GF-D8 (cell line): ENCODE measurements at places on chromosomes 11 and 22.

- no peak for DNase-seq
Measured at GRCh38 chr11:102802341-102802740, 4.4 kb upstream of the MMP1 start.

GRCh38 chr11:120271672-120272071 lies 31.7 kb downstream of the POU2F3 start:
- DNase-seq: no peak

DNA sequence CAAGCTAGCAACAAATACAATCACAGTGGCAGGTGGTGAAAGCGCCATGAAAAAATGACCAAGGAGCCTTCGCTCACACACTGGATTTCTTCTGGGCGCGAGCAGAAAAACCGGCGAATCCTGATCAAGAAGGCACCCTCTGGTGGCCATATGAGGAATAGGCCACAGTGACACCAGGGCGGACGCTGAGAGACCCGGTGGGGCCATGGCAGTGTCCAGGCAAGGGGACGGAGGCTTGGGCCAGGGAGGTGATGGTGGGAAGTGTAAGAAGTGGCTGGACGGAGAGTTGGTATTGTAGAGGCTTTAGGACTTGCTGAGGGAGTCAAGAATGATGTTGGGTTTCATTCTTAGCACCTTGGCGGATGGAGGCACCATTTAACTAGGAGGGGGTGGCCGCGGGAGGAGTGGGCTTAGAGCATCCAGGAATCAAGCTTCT lies 16.9 kb upstream of the RAC2 start:
- DNase-seq: no peak

- DNase-seq: no peak
Measured at GRCh38 chr22:32809786-32810554, 8.5 kb downstream of the TIMP3 start.

DNA sequence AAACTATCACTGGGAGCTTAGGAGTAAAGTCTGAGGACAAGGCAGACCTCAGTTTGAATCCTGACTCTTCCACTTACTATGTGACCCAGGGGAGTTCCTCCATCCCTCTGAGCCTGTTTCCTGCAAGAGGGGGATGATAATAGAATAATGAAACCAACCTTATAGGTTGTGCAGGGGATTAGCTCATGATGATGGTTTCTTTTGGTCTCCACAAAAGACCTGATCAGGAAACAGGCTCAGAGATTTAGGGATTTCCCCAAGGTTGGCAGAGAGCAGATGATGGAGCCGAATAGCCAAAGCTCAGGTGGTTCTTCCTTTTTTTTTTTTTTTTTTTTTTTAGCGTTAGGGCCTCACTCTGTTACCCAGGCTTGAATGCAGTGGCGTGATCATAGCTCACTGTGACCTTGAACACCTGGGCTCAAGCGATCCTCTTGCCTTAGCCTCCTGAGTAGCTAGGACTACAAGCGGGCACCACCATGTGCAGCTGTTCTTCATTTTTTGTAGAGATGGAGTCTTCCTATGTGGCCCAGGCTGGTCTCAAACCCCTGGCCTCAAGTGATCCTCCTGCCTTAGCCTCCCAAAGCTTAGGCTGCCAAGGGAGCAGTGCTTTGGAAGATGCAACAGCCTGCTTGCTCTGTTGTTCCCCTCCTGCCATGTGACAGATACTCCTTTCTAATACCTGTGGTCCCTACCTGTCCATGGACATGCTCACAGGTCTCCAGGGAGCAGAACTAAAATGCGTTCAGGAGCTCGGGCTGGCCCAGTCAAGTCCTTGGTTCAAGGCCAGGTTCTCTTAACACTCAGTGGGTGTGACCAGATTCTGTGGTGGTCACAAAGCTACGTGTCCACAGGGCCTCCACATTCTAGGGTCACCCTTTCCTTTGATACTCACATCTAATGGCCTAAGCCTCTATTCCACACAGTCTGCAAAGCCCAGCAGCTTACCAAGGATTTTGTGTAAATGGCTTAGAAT lies 22.3 kb downstream of the PATZ1 start:
- no peak for DNase-seq

DNA sequence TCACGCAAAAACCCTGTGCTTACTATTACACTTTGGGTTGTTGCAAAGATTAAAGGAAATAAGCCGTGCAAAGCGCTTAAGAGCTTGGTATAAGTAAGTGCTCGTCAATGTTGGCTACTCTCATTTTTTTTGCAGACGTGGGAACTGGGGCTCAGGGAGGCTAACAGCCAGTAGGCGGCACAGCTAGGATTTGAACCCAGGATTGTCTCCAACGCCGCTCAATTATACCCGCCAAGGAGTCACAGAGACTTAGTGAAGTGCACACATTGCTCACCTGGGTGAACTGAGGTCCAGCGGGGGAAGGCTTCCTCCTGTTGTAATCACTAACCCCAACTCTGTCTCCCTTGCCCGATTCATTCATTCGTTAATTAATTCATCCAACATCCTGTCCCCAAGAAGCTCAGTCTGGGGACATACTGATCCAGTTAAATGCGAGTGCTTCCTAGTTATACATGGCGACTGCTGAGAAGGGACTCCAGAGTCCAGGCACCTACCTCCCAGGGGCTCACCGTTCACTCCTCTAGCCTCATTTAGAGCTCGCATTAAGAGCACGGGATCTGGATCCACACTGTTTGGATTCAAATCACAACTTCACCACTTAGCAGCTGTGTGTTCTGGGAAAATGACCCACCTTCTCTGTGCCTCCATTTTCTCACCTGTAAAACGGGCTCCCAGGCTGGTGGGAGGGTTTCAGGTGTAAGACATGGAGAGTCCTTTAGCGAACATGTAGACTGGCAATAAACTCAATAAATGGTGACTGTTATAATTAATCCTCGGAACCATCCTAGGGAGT lies 838 bp upstream of the MTFP1 start:
- DNase-seq: peak; percentile 36

- no peak for DNase-seq
Measured at GRCh38 chr11:63762654-63763495, 5.7 kb downstream of the ZFTA start.

DNA sequence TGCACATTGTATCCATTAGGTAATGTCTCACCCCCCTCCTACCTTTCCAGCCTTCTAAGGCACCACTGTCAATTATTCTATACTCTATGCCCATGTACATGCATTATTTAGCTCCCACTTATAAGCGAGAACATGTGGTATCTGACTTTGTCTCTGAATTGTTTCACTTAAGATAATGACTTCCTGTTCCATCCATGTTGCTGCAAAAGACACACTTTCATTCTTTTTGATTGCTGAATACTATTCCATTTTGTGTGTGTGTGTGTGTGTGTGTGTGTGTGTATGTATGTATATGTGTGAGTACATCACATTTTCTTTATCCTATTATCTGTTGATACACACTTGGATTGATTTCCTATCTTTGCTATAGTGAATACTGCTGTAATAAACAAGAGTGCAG lies 84.2 kb downstream of the PGR start:
- no peak for DNase-seq

DNA sequence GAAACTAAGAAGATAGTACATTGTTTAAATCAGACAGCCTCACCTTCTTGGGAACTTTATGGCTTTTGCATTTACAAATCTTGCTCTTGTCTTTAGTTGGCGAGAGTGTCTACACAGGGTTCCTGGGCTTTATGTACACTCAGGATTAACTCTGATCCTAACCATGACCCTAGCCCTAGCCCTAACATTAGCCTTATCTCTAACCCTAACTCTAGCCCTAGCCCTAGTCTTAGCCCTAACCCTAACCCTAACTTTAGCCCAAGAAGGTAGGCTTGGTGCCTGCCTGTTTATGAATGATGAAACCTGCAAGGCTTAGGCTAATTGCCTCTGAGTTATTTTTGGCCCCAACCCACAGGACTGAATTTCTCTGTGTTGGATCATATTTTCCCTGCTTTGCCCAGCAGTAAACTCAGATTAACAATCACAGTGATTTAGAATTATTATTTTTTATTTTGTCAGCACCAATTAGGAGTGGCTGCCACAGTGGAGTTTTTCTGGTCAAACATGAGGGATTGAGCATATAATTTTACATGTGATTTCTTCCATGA lies 44.1 kb upstream of the OR9Q1 start:
- no peak for DNase-seq

DNA sequence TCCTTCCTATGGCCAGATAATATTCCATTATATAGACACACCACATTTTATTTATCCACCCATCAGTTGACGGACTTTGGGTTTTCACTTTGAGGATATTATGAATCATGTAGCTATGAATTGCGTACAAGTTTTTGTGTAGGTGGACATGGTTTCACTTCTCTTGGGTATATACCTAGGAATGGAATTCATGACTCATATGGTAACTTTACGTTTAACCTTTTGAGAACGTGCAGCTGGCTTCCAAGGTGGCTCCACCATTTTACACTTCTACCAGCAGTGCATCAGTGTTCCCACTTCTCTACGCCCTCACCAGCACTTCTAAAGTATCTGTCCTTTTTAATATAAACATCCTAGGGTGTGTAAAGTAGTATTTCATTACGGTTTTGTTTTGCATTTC lies 112.0 kb downstream of the PLEKHA7 start:
- DNase-seq: no peak

DNA sequence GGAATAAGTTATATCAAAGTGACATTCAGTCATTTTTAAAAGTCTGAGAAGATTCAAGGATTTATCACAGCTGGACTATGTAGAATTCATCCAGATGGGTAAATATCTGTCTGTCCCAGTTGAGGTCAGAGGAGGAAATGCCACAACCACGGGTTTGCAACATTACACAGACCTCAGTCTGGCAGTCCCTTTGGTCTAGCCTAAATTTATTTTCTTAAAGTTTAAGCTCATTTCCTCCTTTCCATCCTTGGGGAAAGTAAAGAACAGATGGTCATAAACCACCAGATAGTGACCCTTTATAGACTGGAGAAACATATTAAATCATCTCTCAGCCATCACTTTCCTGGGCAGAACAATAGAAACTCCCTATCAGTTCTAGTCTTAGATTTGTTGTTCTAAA lies 238.4 kb upstream of the DDI1 start:
- peak; percentile 60 for DNase-seq

GRCh38 chr22:44895296-44896055 lies 114.3 kb downstream of the PHF21B start:
- no peak for DNase-seq

GRCh38 chr11:111736181-111736590 lies 30.0 kb downstream of the PPP2R1B start:
- no peak for DNase-seq

DNA sequence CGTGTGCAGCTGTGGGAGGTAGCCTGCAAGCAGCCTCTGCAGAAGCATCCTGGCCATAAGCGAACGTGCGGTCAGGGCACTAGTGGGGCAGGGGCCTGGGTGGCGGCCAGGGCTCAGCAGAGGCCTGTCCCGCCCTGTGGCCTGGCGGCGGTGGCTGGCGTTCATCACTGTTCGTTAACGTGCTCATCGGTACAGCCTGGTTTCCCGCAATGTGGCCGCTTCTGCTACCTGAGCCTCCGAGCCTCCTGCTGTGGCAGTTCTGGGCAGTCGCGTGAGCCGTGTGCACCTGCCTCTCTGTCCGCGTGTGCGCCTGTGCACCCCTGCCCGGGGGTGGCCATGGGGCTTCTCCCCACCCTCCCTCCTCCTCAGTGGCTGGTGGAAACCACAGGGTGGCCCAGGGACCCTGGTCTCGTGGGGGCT lies 117.9 kb downstream of the KCNQ1OT1 start:
- no peak for DNase-seq

DNA sequence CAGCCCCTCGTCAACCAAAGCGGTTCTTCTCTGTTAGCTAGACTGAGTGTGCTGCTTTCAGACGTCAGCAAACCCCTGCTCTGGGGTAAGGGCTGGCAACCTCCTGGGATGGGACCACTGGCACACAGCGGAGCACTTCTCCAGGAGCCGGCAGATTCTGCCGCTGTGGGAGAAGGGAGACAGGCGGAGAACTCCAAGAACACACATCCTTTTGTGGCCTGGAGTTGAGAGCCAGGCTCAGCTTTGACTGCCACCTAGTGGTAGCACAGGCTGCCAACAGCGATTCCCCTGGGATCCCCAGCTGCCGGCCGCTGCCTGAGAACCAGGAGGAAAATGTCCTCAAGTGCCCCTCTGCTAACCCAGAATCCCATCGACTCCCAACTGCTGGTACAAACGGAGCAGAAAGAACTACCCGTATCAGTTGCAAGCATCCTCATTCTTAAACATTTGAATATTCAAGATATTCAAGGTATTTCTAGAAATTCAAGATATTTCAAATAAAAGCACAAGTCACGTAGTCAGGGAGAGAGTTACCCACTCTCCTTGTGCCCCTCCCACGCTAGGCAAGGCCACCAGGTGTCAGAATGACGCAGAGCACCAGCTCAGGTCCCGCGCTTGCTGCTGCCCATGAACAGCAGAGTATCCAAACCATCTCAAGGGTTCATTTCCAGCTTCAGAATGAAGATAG lies 4.9 kb downstream of the LTO1 start:
- DNase-seq: peak; percentile 5

DNA sequence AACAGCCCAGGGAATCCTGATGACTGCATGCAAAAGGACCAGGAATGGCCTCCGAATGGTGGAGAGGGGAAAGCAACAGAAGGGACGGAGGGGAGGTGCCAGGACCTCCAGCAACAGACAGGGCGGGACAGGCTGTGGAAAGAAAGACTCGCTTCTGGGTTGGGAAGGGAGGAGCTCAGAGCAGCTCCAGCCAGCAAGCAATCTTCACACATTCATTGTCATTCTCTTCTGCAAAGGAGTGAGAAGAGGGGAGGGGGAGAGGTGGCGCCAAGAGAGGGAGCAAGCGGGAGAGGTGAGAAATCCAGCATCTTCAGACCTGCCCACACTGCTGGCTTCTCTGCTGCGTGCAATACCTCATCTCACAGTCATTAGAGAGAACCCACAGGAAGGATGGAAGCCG lies 509.0 kb downstream of the BUD13 start:
- DNase-seq: no peak

DNA sequence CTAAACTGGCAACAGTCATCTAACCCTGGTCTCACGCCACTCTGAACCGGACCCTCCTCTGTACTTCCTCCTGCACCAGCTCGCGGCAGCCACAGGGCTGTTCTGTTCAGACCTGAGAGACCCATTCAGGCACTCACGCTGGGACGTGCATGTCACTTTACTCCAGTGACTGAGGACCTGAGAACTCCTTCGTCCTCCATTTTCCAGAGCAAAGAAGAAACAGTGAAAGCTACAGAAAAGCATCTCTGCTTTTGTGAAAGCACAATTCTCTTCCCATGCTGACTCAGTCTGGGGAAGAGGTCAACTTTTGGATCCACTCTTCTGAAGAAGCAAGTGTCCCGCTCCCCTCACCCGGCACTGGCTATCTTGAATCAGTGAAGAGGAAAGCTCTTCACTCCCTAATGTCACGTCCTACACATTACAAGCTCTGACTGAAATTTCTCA lies 24.5 kb downstream of the PISD start:
- DNase-seq: peak; percentile 51
